Left hindlimb (tissue), 1 donor: ENCODE measurements at places on chromosomes 5 and 9.
A peak's percentile ranks its signal among the peaks of the same experiment; 100 is the strongest.

- DNase-seq: peak; percentile 62
These were observed 757 bp downstream of the NRARP start for GRCh38 chr9:137301081-137301947.

DNA sequence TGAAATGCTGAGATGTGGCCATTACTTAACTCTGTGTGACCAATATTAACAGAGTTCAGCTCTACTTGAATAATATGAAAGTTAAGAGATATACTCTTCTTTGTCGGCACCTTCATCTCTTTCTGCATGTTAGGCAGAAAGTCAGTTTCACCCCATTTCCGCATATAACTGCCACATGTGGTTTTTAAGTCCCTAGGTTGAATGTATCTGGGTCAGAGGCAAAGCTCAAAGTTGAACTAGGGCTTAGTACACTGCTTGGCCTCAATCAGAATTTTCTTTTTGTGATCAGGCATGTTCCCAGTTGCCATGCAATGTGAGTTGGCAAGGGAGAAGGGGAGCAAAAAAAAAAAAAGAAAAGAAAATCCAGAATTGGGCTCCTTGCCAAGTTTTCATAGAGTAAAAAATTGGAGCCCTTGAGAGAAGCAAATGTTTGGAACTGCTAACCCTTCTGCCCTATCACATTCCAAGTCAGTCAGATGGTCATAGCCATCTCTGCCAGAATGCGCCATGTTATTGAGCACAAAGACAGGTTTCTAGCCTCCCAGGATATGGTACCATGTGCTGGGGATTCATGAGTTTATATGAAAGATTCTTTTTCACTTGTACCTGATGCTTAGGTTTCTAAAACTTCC lies 251.2 kb upstream of the RORB start:
- no peak for DNase-seq

GRCh38 chr5:75933489-75933888 lies 149.7 kb upstream of the SV2C start:
- DNase-seq: no peak

DNA sequence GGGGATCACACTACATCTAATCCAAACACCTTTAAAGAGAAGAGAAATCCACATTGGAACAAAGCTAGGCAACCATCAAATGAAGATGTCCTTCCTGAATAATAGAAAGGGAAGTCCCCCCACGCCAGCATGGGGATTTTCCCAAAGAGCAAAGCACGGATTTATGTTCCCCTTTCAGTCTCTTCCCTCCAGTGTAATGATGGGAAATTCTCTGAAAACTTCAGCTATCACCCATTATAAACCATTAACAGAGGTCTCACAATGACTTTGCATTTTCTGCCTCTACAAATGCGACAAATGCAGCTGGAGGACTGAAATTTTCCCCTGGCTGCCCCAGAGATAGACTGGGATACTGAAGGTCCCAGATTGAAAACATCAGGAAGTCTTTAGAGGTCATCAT lies 368.7 kb downstream of the EFNA5 start:
- no peak for DNase-seq

GRCh38 chr5:38117784-38118479 lies 140.4 kb upstream of the EGFLAM start:
- DNase-seq: no peak

GRCh38 chr5:117089001-117089400 lies 514.4 kb upstream of the SEMA6A start:
- DNase-seq: no peak

DNA sequence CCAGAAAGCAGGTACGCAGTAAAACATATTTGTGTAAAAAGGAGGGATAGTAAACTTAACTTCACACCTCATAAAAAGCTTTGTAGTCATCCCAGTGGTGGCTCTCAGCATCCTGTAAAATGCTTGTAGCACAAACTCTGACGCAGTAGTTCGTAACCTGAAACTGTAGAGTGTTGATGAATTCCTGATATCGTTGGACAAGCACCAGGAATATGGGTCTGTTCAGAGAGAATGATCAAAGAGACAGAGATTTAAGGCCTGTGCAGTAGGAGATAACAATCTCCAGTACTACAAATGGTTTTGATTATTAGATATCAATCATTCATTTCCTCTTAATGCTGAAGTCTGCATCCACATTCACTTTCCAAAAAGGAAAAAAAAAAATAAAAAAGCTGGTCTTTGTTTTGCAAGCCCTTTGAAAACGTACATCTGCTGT lies 148.5 kb downstream of the KIAA0825 start:
- no peak for DNase-seq

DNA sequence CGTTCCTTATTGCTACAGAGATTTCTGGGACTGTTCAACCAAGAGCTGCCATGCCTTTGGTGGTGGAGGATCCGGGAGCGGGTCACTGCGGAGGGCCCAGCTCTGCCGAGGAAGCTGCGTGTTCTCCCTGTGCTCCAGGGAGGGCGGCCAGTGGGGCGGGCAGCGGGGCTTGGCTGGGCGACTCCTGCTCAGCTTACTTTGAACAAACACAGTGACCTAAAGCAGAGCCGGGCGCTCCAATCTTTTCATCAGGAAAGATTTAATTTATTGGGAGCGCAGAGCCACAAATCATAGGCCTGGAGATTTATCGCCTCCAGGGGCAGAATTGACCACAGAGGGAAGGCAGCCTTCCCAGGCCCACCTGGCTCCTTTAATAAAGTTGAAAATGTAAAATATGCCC lies 27.7 kb downstream of the LHX3 start:
- DNase-seq: no peak

DNA sequence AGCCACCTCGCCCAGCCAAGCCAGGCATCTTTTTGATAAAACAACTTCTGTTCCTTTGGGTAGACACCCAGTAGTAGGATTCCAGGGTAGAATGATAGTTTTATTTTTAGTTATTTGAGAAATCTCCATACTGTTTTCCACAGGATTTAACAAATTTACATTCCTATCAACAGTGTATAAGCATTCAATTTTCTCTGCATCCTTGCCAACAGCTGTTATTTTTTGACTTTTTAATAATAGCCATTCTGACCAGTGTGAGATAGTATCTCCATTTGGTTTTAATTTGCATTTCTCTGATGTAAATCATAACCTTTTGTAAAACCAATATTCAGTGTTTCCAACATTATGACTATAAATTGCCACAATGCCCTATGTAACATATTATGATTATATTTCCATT lies 28.2 kb upstream of the CCNB1 start:
- no peak for DNase-seq

DNA sequence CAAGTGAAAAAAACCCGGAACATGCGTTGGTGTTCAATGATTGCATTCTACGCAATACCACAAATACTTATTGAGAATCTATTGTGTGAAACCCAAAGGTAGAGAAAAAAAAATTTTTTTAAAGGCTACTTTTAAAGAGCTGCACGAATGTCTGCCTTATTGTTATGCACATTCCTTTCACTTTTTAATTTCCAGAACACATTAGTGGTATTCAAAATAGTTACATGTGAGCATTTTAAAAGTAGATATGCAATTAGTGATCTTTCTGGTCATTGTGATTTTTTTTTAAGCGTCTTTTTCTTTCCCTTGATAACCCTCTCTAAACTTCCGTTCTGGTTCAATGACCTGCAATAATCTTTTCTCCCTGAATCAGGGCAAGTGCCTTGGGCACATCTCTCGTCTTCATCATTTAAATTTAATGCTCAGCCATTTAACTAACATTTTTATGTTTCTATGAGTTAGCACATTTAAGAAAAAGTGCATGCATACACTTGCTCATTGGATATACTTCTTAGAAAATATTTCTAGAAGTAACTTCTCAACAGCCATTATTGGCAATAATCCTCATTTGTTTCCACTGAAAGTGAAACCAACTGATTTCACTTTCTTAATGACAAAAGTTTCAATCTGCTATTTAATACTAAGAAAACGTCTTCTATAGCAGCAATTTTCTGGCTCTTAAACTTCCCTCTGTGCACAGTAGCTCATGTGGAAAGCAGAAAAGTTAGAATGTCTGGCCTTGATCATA lies 80.3 kb downstream of the CDH6 start:
- no peak for DNase-seq

DNA sequence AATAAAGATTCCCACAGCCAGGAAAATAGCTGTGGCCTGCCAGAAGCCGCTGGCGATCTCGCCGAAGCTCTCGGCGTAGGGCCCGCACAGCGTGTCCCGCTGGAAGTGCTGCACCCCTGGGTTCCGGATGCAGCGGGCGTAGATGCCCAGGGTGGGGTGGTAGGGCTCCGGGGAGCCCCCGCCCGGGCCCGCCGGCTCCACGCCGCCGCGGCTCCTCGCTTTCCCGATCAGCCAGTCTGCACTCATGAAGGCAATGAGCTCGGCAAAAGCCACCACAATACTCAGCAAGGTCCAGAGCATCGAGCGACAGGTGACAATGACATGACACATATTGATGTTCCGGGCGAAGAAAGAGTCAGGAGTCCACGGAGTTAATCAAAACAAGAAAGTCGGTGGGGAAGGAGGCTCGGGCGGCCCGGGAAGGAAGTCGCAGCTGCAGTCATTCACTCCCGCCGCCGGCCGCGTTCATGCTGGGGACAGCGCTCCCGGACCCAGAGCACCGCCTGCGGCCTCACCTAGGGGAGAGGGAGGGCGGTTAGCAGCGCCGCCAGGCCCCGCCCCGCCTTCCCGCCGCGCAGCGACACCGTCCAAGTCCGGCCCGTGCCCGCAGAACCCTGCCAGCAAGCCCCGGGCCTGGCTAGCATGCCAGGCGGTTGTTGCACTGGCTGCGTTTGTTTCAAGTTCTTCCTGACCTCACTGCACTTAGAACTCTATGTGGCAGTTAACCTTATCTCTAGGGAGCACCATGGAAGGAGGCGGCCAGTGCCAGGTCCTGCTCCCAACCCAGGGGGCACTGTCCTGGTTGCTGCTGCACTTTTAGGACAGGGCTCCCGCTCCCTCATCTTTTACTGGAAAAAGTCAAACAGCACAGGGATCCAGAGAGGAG lies 138.4 kb downstream of the LHFPL2 start:
- DNase-seq: peak; percentile 69

- no peak for DNase-seq
These were observed 669.0 kb downstream of the PRELID2 start for GRCh38 chr5:145166110-145166509.

GRCh38 chr9:81823672-81824554 lies 104.3 kb upstream of the SPATA31D4 start:
- DNase-seq: no peak

DNA sequence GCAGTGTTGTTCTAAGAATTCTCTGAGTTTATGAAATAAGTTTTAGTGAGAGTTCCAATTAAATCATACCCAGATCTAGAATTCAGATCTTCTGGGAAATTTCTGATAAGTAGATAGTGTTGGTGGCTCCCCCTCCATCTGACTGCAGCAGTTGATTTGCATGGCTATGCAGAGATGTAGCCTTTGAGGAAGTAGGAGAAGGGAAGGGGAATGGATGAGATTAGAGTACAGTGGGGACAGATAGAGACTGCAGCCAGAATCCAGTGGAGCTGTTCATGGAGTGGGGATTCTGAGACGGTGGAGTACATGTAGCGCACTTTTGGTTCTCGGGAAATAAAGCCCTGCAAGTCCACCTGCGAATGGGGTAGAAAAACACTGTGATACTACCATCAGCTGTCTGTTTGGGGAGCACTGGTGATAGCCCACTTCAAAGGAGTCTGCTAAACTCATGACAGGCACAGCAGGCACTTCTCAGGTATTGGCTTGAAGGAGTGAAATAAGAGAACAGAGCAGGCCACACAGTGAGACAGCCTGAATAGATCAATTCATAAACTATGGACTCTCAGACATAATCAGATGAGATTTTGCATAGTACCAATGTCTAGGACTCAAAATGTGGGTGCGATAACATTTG lies 96.8 kb downstream of the ALDH1A1 start:
- no peak for DNase-seq

GRCh38 chr5:108561416-108562204 lies 179.7 kb upstream of the FBXL17 start:
- no peak for DNase-seq
